ENCODE measurements at places on chromosomes 3 and 15.

GRCh38 chr3:45148921-45149320, 2.7 kb upstream of the CDCP1 start:
- no peak for DNase-seq

DNA sequence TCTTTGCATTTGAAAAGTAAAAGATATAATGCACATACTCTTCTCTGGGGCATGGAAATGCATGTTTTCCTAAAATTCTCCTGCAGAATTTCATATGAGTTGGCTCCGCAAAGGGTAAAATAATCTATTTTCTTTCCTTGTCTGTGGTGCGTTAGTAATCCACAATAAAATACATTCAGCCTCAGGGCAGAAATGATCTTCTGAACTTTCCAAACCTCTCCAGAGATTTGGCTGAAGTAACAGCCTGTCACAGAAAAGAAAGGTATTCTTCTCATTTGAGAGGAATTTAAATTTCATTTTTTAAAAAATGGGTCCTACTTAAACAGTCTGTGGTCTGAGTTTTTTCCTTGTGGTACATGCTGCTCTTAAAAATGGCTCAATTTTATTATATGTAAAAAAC, 182.7 kb upstream of the DCBLD2 start:
- DNase-seq, result no peak

GRCh38 chr15:52789601-52790168, 451 bp downstream of the ONECUT1 start:
- DNase-seq, result no peak

DNA sequence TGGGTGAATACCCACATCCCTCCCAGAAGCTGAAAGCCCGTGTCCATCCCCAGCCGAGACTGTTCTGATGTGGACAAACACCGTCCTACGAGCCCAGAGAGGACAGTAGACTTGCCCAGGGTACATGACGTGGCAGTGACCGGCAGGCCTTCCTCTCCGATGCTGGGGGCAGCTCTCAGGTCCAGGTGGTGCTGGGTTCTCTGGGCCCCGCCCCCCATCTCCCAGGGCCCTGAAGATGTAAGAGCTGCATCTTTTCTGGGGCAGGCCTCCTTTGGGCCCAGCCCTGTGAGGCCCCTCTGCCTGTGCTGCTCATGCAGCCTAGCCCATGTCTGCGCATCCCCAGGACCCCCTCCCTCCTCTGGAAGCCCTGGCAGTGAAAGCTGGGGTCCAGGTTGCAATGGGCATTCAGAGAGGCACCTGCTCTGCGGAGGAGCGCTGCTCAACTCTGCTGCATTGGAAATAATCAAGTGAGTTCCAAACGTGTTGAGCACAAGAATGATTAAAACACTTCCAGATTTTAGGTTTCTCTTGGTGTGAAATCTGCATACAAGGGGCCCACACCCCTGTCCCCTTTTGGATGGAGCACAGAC, 71.9 kb downstream of the FBLN2 start:
- DNase-seq, result no peak

DNA sequence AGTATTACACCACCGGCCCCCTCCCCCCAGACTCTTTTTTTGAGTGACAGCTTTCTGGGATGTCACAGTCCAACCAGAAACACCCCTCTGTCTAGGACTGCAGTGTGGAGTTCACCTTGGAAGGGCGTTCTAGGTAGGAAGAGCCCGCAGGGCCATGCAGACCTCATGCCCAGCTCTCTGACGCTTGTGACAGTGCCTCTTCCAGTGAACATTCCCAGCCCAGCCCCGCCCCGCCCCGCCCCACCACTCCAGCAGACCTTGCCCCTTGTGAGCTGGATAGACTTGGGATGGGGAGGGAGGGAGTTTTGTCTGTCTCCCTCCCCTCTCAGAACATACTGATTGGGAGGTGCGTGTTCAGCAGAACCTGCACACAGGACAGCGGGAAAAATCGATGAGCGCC, 63.6 kb downstream of the AAGAB start:
- no peak for DNase-seq

All from hepatic stellate cell (primary cell).